Activated CD8-positive, alpha-beta memory T cell treated with anti-CD3 and anti-CD28 coated beads for 1 hour (primary cell): ENCODE measurements at places on chromosomes 4 and X.

DNA sequence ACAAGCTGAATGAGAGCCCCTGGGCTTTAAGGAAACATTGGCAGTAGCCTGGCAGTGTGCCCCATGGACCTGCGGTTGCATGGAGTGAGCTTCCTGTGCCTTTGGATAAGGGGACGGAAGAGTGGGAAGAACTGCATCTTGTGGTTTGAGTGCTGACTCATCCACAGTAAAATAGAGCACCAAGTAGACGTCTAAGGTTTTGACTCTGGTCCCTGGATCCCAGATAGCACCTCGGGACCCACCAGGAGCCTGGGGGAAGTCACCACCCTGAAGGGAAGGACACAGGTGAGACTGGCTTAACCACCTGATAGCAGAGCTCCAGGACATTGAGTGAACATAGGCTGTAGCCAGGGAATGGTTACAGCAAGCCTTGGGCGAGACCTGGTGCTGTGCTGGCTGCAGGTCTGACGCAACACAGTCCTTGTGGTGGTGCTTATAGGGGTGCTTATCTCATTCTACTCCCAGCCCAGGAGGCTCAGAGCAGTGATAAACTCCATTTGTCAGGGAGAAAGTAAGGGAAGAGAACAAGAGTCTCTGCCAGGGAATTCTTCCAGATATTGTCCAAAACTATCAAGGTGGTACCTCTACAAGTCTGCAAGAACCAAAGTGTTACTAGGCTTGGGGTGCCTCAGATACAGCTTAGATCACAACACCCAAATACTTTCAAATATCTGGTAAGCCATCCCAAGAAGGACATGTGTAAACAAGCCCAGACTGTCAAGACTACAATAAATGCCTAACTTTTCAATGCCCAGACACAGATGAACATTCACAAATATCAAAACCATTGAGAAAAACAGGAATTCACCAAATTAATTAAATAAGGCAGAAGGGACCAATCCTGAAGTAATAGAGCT is 123.6 kb upstream of the TET2 start:
- no peak for DNase-seq

GRCh38 chr4:1960170-1960825 is 48.5 kb downstream of the NELFA start:
- no peak for DNase-seq

GRCh38 chr4:128517096-128517738 is 229.6 kb upstream of the PGRMC2 start:
- DNase-seq = no peak

- DNase-seq = no peak
Observed at GRCh38 chrX:16999275-16999674, 52.8 kb downstream of the REPS2 start.

DNA sequence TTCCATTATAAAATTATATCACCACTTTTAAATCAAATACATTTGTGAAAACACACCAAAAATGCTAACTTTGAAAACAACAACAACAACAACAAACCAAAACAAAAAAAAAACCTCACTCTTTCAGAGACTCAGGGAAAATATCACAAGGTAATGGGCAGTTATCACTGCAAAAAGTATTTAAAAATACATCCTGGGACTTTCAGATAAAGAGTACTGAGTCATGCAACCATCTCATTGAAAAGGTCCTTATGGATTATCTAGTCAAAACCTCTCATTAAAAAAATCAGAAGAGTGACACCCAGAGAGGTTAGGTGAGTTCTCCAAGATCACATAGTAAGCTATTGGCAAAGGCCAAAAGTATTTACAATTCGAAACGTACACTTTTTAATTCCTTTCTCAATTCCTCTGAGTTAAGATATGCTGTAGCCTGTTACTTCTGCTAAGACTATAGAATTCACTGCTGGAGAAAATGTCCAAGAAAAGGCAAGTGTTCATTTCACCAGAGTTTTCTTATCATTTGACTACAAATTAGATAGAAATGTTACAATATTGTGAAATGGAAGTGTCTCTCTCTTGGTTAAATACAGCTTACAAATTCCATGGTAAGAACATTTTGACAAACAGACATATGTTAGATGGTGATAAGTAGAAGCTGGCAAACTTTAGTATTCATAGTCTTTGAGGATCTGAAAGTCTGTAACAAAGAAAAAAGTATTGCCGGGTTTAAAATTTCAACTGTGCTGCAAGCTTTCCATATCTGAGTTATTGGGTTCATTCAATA is 9.3 kb downstream of the STX18 start:
- DNase-seq = no peak

GRCh38 chr4:107599841-107600240 is 120.2 kb downstream of the PAPSS1 start:
- no peak for DNase-seq

GRCh38 chr4:137427411-137427810 is 104.9 kb downstream of the PCDH18 start:
- DNase-seq = no peak

- no peak for DNase-seq
Observed at GRCh38 chr4:10029403-10029802, 8.1 kb upstream of the SLC2A9 start.

DNA sequence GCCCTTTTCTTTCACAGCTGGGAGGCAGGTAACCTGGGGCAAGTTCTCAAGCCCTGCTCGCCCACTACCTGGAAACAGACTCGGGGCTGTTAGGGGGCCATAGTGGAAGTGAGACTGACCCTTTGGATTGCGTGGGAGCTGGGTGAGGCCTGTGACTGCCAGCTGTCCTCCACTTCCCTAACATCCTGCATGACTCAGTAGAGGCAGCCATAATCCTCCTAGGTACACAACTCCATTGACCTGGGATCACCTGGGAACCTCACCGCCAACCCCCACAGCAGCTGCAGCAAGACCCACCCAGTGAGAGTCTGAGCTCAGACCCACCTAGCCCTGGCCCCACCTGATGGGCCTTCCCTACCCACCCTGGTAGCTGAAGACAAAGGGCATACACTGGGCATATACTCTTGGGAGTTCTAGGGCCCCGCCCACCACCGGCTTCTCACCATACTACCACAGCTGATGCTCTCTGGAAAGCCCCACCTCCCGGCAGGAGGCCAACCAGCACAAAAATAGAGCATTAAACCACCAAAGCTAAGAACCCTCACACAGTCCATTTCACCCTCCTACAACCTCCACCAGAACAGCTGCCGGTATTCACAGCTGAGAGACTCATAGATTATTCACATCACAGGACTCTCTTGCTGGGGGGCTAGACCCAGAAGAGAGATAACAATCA is 61.1 kb upstream of the DCTD start:
- no peak for DNase-seq

GRCh38 chr4:162644346-162644745 is 480.5 kb upstream of the FSTL5 start:
- DNase-seq = no peak

GRCh38 chrX:103170216-103170615 is 44.7 kb upstream of the BEX4 start:
- DNase-seq = no peak

DNA sequence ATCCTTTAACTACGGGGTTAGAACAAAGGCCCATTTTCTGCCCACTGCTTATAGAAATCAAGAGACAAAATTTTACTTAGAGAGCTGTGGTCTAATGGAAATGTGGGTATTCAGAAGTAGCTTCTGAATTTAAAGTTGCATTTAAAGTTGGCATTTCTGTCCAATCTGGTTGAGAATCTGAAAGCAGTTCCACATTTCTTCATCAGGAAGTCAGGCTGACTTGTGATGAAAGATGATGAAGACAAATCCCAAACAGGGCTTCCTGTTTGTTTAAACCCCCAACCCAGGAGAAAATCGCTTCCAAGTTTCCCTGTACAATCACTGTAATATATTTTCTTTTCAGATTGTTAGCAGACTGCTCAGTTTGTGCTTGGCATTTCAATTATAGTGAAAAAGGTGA is 345.3 kb downstream of the SPRY1 start:
- no peak for DNase-seq

GRCh38 chrX:108224727-108225621 is 133.4 kb downstream of the ATG4A start:
- DNase-seq = no peak

DNA sequence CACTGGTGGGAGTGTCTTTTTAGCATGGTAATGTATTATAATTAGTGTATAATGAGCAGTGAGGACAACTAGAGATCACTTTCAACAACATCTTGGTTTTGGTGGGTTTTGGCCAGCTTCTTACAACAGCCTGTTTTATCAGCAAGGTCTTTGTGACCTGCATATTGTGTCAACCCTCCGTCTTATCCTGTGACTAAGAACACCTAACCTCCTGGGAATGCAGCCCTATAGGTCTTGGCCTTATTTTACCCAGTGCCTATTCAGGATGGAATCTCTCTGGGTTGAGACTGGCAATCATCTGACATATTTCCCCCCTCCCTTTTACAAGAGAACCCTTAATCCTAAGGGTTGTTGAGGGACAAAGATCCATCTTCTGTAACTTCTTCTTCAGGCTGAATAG is 21.9 kb upstream of the ADH4 start:
- no peak for DNase-seq

DNA sequence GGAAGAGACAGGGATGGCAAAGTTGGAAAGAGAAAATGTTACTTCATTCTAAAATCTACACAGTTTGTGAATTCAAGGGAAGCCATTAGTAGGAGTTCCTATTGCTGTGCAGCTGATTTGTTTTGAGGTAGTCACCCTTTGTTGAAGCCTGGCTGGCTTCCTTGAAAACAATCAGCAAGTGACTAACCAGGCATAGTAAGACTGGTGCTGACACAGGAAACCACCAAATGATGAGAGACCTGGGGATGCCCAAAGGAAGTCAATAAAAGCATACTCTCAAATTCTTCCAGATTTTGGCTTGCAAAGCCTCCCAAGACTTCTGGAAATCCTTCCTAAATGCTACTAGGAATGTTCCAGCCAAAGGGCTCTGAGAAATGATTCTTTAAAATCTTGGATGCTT is 23.9 kb upstream of the PRDM8 start:
- no peak for DNase-seq

GRCh38 chrX:39910651-39911050 is 187.1 kb downstream of the BCOR start:
- DNase-seq = no peak

- DNase-seq = no peak
Observed at GRCh38 chrX:1727531-1728027, 112.7 kb downstream of the ASMT start.

GRCh38 chrX:18461431-18461830 is 36.0 kb downstream of the CDKL5 start:
- no peak for DNase-seq
